Upper lobe of right lung (tissue), 1 donor: ENCODE measurements at places on chromosomes 7 and 10.
A peak's percentile ranks its signal among the peaks of the same experiment; 100 is the strongest.

- DNase-seq, result peak; percentile 79
Observed at GRCh38 chr7:101817471-101818286, at the start of gene CUX1. Gene CUX1 (plus strand): TSS chr7:101817626. CDS start chr7:101817640, 14 bp downstream.

GRCh38 chr7:132240262-132240661, 336.0 kb downstream of the PLXNA4 start:
- no peak for DNase-seq

GRCh38 chr7:19322002-19322401, 176.8 kb upstream of the FERD3L start:
- no peak for DNase-seq

GRCh38 chr7:142425281-142425680, 167.4 kb upstream of the PRSS58 start:
- no peak for DNase-seq

DNA sequence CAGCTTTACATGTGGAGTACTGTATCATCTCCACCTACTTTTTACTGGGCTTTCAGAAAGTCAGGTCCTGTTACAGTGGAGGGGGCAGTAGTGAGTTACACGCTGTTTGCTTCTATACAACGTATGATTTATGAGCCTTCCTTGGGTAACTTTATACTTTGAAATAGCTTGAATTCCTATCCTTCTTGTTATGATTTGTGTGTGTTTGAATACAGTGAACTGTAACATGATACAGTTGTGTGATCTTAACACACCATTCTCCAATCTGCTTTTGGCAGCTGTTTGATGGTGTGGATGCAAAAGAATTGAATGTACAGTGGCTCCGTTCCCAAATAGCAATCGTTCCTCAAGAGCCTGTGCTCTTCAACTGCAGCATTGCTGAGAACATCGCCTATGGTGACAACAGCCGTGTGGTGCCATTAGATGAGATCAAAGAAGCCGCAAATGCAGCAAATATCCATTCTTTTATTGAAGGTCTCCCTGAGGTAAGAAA, 41.7 kb downstream of the SP8 start:
- DNase-seq, result no peak

- no peak for DNase-seq
Observed at GRCh38 chr10:26881600-26882331, 21.0 kb upstream of the ABI1 start.

- DNase-seq, result no peak
Observed at GRCh38 chr7:145224775-145225174, 388.9 kb upstream of the TPK1 start.

DNA sequence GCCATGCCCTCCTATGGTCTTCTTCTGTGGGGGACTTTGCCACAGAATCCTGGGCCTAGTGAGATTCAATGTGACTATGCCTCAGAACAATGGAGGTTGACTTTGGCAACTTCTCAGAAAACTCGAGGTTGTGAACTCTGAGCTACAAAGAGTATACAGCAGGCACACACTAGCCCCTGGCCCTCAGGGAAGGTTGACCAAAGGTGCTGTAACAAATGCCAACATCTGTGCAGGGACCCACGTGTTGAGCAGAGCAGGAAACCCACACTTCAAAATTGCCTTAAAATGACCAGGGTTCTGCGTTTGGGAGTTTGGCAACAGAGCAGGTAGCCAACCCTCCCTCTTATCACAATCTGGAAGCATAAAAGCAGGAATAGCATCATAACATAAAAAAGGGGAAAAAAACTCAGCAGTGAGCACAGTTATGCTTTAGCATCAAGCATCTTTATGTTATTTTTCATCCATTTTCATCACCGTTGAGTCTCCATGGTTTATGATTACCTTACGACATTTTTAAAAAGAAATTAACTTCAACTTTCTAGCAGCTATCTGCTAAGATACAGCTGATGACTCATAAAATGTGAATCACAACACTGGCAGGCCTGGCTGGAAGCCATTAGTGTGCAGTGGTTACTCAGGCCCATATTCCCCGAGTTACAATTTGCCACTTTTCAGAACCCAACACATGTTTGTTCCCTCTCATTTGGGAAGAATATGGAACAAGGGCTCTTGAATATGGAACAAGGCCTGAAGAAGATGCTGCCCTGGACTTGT, 11.1 kb downstream of the PRLHR start:
- no peak for DNase-seq

GRCh38 chr10:69568472-69569395, 4.5 kb downstream of the NEUROG3 start:
- DNase-seq, result no peak

DNA sequence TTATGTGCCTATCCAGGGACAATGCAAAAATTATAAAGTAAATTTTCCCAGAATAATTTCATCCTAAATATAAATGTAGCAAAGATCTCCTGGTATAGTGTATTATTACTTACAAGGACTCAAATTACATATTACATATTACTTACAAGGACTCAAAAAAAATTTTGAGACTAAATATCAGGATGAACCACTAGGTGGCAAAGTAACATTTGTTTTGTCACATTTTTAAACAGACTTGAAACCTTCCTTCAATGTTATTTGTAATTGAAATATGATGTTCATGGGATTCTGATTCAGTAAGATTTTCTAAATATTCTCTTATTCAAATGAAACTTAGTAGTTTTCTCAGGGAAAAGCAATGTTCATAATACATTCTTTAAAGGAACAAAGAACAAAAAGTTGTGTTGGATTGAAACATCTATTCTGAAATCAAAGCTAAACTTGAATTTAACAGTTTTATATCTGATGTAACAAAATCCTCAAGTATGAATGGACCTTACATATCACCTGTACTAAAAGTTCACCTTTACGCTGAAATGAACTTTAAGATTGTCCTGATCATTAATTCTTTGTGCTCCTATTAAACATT, 74.3 kb upstream of the GNAI1 start:
- DNase-seq, result no peak
